ENCODE measurements at places on chromosomes 12 and 14.

DNA sequence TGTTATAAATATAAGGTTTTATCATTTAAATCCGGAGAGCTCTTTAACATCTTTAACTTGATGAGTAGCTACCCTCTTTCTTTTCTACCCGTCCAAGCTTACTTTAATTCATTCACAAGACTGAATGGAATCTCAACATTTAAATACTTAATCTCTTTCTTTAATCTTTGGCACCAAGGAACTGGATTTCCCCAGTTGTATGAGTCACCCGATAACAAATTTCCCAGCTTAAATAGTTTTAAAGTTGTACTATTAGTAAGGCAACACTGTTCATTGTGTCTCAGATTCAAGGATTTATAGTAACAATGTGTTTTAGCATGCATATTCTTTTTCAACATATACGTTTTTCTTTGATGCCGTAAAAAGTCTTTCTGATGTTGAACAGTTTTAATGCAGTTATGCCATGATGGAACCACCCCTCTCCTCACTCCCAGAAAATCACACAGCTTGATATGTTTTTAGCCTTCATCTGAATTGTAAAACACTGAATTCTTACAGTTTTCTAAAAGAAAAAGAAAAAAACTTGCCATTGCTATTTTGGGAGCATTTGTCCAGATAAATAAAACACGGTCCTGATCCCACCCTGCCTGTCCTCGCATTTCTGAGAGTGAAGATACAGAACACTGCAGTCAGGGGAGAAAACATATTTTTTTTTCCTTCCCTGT is 16.0 kb upstream of the LRP6 start:
- DNase-seq = no peak

GRCh38 chr12:77946541-77947061 is 115.9 kb downstream of the NAV3 start:
- DNase-seq = no peak

DNA sequence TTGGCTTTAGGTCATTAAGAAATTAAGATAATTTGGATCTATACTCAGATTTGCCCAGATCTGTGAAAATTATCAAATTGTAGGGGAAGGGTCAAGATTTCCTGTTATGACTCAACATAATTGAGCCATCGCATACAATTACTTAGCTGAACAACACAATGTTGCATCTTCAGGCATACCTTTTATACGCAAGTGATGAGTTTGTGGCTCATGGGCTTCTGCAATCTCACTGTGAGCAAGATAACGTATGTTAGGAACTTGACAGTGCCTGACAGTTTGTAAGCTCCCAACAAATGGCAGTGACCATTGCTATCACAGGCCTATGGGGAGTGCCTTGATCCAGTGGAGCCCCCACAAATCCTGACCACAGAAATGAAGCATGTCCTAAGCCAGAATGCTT is 199.7 kb downstream of the BCAT1 start:
- DNase-seq = no peak

- no peak for DNase-seq
These were observed 43.5 kb downstream of the ERH start for GRCh38 chr14:69354383-69355153.

- DNase-seq = no peak
These were observed 38.9 kb downstream of the DAD1 start for GRCh38 chr14:22549981-22550673.

GRCh38 chr12:122902854-122903692 is 7.1 kb upstream of the VPS37B start:
- DNase-seq = no peak

DNA sequence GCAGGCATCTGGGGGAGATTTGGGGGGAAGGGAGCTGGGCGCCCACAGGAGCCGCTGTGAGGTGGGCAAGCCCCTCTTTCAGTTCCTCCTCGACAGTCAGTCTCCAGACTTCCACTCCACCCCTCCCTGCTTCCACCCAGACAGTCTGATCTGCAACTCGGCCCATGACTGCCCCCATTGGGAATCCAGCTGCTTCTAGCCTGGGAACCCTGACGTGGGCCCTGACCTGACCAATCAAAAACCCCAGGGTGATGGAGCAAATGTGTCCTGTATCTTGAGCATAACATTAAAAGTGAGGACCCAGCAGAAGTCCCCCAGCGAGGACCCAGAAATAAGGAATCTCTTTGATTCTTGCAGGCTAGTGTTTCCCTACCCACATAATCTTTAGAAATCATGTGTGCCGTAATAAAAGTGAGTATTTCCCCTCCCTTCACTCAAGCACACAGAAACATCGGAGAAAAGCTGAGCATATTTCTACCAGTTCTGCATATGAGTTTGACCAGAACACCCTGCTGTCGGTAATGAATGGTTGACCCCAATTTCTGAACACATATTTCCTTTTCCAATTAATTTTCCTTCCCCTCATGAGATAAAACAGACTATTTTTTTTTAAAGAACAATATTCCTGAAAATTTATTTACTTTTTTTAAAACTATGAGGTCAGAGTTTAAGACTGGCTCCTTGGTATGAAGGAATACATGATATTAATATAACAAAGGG is 6.4 kb downstream of the SSH1 start:
- peak; percentile 45 for DNase-seq

DNA sequence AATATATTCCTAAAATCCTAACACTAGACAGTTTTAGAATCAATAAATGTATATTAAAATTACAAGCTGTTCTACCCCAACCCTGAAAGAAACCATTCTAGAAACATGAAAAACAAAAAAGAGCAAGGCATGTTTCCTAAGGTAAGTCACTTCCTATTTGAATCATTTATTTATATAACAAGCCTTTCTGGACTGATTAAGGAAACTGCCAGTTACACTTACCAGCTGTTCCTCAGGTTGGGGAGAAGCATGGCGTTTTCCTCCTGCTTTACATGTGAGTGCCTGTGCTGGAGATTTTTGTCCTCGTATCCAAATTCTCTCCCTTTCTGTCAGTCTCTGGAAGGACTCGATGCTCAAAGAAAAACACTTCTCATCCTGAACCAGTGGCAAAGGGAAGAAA is 183.3 kb downstream of the EFCAB11 start:
- DNase-seq = no peak

DNA sequence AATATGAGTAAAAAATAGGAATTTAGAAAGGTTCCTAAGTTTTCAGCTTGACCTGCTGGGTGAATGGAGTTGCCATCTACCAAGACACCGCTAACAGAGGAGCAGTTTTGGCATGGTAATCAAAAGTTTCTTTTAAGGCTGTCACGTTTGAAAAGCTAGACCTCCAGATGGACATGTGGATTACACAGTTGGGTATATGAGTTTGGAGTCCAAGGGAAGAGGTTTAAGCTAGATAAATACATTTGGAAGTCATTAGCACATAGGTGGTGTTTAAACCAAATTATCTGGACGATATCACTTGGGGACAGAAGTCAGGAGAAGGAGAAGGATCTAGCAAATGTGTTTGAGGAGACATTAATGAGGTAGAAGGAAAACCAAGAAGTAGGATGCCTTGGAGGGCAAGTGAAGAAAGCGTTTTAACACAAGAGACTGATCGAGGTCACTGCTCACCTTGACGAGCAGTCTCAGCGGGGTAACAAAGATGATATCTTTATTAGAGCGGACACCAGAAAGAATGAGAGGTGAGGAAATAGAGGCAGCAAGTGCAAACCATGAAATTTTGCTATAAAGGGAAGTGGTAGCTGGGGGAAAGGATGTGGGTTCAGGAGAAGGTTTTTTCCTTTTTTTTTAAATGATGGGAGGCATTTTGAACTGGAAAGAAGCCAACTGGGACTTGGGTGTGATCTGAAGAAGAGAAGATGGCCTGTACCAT is 17.6 kb downstream of the PNP start:
- DNase-seq = peak; percentile 27

GRCh38 chr12:32115404-32116104 is 8.9 kb downstream of the BICD1 start:
- DNase-seq = no peak

- DNase-seq = no peak
These were observed 385.6 kb downstream of the GRIN2B start for GRCh38 chr12:13595536-13596443.

DNA sequence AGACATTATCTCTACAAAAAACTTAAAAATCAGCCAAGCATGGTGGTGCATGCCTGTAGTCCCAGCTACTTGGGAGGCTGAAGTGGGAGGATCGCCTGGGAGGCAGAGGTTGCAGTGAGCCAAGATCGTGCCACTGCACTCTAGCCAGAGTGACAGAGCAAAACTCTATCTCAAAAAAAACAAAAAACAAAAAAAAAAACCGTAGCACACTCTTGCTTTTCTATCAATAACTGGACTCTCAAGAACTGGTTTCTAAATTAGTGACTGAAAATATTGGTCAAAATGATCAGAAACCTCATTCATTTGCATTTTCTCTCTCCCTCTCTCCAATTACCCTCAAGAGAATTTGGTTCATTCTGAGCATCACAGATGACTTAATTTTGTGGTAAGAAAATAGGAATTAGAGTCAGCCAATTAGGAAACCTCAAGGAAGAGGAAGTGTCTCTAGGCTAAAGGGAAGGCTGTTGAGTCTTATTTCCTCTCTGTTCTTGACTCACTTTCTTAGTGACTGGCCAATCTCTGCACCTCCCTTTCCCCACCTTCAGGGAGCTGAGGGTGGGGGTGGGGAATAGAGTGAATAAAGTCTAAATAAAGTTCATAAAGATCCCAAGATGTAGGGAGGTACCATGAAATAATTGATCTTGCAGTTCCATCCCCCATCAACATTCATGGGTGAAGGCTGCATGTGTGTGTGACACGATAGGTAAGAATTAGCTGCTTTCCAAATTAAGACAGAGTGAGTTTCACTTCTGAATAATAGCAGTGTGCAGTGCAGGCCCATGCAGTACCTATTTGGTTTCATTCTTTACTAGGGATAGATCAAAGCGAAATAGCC is 6.8 kb upstream of the PSMA6 start:
- DNase-seq = no peak

GRCh38 chr12:75568801-75569200 is 57.4 kb upstream of the KRR1 start:
- DNase-seq = no peak

DNA sequence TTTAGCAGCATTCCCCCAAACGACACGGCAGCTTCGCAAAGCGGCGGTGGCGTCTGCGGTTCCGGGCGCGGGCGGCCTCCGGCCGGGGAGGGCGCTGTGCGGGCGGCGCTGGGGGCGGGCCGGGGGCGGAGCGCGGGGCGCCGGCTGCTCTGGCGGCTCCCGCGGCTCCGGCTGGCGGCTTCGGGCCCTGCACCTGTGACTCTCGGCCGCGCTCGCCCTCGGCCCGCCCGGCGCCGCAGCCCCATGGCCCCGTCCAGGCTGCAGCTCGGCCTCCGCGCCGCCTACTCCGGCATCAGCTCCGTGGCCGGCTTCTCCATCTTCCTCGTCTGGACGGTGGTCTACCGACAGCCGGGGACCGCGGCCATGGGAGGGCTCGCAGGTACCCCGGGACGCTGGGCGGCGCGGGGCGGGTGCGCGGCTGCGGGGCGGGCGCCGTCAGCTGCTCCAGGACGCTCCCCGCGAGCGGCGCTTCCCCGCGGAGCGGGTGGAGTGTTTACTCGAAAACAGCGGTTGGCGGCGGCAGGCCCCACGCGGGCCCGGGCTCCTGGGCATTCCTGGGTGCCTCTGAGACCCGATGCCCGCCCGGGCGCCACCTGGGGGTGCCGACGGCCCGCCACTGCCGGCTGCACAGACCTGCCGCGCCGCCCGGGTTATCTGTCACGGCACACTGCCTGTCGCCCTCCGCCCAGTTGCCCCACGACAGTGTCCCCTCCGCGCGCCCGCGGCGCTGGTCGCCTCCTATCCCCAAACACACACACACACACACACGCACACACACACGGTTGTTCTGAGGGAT is at the start of gene SLC48A1:
SLC48A1 (plus strand) TSS at position 177 of the 796 bp plus-strand sequence; CDS start at position 244, 67 bp downstream.
- DNase-seq = peak; percentile 92

GRCh38 chr12:39892146-39892545 is 213.7 kb downstream of the SLC2A13 start:
- no peak for DNase-seq

GRCh38 chr12:105330931-105331804 is 677 bp downstream of the C12orf75 start:
- DNase-seq = peak; percentile 55

DNA sequence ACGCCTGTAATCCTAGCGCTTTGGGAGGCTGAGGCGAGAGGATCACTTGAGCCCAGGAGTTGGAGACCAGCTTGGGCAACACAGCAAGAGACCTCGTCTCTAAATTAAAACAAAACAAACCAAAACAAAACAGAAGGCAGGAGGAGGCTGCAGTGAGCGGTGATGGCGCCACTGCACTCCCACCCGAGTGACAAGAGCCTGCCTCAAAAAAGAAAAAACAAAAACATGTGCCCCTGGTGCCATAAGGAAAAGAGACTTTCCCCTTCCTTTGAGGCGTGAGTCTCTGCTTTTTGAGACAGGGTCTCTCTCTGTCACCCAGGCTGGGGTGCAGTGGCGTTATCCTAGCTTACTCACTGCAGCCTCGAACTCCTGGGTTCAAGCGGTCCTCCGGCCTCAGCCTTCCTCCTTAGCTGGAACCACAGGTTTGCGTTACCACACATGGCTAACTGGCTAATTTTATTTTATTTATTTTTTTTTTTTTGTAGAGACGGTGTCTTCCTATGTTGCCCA is 9.0 kb upstream of the EAPP start:
- no peak for DNase-seq

DNA sequence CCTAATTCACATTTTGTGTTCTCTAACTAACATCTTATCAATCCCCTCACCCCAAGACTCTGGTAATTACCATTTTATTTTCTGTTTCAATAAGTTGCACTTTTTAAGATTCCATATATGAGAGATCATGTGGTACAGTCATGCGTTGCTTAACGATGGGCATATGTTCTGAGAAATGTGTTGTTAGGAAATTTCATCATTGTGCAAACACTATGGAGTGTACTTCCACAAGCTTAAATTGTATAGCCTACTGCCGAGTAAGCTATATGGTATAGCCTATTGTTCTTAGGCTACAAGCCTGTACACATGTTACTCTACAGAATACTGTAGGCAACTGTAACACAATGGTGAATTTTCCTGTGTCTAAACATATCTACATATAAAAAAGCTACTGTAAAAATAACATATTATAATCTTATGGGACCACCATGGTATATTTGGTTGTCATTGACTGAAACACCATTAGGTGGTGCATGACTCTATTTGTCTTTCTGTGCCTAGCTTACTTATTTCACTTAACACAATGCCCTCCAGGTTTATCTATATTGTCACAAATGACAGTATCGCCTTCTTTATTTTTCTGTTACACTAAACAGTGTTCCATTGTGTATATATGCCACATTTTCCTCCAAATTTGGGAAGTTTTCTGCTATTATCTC is 473.4 kb upstream of the LMO3 start:
- DNase-seq = no peak

GRCh38 chr14:101815994-101816393 is 54.5 kb downstream of the PPP2R5C start:
- DNase-seq = no peak

DNA sequence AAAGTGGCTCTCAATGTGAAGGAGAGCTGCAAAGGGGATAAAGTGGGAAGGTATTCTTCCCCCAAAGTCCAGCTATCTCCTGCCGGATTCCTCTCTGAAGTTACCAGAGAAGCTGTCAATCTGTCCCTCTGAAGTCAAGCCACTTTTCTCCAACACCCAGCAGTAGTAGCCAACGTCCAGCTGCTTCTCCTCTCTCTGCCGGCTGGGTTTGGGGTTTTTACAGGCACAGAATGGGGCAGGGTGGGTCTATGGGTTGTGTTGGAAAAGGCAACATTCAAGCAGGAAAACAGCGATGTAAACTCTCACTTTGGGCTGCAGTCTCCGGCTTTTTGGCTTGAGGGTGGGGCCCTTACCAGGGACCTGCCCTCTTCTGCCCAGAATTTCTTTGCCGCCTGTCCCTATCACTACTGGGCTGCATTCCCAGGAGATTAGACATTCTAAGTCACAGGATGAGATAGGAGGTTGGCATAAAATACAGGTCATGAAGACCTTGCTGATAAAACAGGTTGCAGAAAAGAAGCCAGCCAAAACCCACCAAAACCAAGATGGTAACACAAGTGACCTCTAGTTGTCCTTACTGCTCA is 16.3 kb downstream of the CAPZA3 start:
- no peak for DNase-seq
